ENCODE measurements at places on chromosomes 13 and 19.

GRCh38 chr19:28126135-28126898, 1086.6 kb downstream of the UQCRFS1 start:
- no peak for DNase-seq

DNA sequence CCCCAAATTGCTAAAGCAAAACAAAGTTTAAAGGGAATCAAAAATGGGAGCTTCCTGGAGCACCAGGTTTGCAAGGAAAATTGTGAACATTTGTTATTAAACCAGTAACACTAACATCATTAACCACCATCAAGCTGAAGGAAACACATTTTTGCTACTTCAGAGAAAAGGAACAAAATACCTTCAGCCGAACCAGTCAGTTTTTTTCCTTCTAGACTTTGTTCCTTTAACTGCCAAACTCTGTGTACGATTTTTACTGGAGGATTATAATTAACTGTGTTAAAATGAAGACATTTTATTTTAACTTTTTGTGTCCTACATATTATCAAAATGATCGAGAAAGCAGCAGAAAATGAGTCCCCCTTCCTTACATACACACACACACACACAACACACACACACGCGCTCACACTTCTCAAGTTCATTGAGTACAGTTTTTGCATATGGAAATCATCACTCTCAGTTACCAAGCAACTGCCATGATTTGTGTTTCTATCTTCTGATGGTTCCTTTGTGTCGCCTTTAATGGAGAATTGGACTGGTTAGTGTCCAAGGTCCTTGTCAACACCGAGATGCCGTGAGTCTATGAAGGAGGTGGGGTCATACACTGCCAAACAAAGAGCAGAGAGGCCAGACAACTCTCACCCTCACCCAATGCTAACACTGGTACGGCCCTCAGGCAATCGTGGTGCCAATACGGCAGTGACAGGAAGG, 9.8 kb upstream of the SERP2 start:
- DNase-seq = no peak

GRCh38 chr13:110455444-110455843, 106.1 kb downstream of the RAB20 start:
- no peak for DNase-seq

DNA sequence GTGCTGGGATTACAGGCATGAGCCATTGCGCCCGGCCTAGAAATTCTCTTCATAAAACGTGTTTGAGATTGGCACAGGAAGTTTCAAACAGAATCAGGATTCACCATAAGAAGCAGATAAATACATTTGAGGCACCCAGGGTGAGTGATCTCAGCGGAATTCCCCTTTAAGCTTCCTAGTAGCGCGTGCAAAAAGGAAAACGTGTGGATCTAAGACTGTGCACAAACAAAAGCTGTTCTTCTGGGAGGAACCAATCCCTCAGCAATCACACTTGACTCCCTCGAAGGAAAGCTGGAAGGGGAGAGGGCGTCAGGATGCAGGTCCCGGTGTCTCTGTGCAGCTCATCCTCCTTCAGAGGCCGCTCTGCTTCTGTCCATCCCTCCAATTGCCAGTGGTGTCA, 15.5 kb downstream of the MCF2L start:
- DNase-seq = no peak

GRCh38 chr19:11843722-11844121, 4.8 kb upstream of the ZNF439 start:
- DNase-seq = no peak

DNA sequence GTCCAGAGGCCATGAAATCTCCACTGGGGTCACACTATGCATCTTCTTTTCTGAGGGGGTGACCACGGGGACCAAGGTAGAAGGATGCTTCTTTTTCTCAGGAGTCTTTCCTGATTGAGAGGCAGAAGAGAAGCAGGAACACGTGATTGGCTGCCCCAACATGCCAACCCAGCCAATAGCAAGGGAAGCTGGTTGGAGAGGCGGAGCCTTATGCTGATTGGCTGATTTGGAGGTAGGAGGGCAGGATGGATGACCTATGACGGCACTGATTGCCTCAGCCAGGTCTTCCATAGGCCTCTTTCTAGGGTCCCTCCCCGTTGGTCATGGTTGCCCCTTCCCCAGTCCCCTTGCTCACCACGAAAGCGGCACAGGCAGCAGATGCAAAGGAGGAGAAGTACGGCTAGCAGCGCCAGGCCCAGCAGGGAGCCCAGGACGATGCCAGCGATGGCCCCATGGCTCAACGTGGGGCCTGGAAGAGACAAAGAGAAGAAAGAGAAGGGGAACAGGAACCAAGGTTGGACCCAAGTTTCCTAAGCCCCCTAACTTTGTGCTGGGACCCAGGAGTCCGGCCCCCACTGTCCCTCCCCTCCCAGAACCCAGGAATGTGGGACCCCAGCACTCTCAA, 8.0 kb downstream of the VSIG10L start:
- no peak for DNase-seq
